ENCODE measurements at places on chromosomes 2 and 18.

DNA sequence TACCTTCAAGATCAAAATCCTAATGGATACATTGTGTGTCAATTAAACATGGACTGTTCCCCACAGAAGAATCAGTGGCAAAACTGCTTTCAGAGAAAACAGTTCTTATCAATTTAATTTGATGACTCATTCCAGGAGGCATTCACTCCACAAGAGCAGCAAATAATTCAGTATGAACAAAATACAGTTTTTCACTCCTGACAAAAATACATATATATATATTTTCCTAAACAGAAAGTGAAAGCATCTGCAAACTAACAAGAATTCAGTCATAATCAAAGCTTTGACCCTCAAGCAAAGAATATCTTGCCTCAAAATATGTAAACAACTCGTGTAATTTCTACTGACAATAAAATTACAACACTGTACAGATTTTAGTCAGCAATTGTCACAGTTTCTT is 685.1 kb upstream of the SLC8A1 start:
- DNase-seq = no peak

DNA sequence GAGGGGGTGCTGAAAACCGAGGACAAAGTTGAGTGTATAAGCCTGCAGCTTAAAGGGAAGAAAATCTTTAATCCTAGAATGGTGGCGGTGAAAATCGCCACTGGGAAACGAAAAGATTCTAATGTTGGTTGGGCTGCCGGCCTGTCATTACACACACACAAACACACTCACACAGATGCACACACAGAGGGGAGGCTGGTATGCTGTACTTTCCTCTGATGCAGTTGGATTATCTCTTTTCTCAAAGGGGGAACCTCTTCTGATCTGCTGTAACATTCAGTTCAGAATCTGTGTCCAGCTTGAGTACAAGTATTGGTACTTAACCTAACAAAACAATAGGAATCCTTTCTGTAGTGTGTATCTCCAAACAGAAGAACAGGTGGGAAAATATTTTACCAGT is 39.0 kb downstream of the ANXA4 start:
- no peak for DNase-seq

- no peak for DNase-seq
Observed at GRCh38 chr2:3659447-3660432, 1.7 kb downstream of the ALLC start.

DNA sequence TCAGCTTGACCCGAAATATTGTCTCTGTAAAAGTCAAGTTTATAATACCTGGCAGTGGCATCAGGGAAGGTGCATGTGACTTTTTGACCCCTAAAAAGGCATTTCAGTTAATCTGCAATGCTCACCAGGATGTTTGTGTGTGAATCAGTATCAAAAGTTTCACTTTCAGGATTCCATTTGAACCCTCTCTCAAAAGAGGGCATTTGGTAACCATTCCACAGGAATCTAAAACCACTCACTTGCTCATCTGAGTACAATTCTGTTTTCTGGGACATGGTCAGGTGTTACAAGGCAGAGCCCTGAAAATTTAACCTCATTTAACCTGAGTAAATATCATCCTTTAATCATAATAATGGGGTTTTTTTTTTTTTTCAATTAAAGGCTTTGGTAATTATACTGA is 77.9 kb upstream of the KLF7 start:
- no peak for DNase-seq

DNA sequence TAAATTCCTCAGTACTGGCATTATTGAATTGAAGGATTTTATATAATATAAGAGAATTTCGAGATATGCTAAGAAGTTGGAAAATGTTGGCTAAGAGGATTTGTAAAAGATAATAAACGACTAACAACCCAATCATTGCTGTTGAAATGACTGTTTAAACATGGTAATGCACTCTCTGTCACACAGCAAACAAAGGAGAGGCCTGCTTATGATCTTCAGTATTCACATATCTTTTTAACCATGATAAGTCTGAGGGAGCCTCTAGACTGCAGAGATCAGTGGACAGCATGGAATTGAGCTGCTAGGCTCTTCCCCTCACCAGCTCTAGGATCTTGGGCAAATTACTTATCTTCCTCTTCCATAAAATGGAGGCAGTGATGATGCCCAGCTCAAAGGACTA is 2.7 kb downstream of the KCTD18 start:
- no peak for DNase-seq

- no peak for DNase-seq
Observed at GRCh38 chr2:44952143-44952805, 10.8 kb downstream of the SIX3 start.

- no peak for DNase-seq
Observed at GRCh38 chr2:105553538-105554196, 154.8 kb upstream of the FHL2 start.

DNA sequence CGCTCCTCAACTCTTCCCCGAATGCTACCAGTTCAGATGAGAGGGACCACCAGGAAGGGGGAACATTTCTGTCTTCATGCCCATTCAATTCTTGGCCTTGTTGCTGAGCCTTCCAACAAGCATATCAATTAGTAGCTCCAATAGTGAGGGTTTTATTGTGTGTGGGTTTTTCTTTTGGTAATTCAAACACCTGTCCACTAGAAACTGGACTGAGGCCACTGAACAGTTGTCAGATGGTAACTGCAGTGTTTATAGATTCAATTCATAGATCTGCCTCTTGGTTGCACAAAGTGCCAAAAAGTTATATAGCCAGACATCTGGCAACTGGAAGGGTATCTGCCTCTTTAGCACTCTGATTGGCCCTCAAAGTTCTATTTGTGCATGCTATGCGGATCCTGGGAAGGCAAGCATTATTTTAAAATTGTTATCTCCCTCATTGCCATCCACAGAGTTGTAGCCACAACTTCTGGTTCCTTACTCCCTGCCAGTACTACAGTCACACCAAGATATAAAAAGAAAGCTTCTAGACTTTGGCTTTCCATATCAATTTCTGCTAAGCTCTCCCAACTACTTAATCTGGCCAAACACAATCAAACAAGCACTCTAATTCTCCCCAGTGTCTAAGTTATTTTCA is 83.3 kb upstream of the ZNF521 start:
- DNase-seq = no peak

GRCh38 chr2:168683996-168684395 is 118.4 kb upstream of the NOSTRIN start:
- no peak for DNase-seq

GRCh38 chr2:8253781-8254180 is 428.1 kb upstream of the ID2 start:
- no peak for DNase-seq

DNA sequence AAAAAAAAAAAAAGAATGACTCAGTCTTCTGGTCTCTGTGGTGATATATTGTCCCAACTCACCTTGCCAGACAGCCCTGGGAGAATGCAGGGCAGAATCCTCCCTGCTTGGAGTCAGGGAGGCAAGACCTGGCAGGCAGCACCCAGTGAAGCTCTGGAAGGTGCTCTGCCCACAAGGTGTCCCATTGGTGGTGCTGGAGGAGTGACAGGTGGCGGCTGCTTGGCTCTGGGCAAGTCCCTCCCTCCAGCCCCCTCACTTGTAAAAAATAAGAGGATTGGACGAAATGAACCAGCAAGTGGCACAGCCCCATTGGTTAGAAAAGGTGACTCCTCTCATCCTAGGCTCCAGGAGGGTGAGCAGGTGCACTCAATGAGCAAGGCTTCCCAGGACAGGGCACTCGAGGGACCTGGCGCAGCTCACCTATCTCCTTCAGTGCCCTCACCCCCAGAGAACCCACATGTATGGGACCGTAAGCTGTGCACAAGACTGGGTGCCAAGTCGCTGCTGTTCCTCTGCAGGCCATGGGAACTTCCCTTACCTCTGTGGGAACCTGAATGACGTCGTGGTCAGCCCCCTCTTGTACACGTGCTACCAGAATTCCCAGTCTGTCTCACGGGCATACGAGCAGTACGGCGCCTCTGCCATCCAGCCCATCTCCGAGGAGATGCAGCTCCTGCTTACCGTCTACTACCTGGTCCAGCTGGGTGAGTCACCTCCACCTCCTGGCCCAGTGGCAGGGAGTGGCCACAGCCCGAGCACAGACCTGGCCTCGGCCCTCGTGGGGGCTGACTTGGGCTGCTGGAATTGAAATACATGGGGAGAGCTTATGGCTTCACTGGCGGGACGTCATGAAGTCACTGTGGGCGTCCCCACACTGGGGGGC is 54.6 kb downstream of the GREB1 start:
- no peak for DNase-seq

- DNase-seq = no peak
Observed at GRCh38 chr2:147232225-147232669, 612.6 kb upstream of the ACVR2A start.
